ENCODE measurements at places on chromosomes 5 and 9.

DNA sequence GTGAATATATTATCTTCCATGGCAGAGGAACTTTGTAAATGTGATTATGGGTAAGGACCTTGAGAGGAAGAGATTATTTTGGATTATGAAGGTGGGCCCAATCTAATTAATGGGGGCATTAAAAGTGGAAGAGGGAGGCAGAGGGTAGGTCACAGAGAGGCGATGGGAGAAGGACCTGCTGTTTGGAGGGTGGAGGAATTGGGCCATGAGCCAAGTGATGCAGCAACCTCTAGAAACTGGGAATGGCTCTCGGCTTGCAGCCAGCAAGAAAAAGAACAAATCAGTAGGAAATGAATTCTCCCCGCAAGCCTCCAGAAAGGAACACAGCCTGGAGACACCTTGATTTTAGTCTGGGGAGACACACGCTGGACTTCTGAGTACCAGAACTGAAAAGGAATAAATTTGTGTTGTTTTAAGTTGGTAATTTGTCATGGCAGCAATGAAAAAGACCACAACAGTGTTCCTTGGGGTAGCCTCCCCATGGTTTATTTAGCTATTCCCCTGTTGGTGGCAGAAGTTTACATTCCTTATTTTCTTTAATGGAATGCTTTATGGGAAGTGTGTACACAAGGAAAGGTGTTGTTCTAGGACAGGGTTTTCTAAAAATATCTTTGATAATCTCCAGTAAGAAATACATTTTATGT, 103.6 kb downstream of the HSPA4 start:
- no peak for DNase-seq

- no peak for DNase-seq
Observed at GRCh38 chr5:173707392-173707791, 90.9 kb upstream of the BOD1 start.

DNA sequence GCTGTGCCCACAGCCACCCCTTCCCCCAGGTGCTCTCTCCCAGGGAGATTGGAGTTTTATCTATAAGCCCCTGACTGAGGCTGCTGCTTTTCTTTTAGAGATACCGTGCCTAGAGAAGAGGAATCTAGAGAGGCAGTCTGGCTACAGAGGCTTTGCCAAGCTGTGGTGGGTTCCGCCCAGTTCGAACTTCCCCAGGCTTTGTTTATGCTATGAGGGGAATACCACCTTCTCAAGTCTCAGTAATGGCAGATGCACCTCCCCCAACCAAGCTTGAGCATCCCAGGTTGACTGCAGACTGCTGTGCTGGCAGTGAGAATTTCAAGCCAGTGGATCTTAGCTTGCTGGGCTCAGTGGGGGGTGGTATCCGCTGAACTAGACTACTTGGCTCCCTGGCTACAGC, 157.4 kb downstream of the CAAP1 start:
- DNase-seq = no peak

DNA sequence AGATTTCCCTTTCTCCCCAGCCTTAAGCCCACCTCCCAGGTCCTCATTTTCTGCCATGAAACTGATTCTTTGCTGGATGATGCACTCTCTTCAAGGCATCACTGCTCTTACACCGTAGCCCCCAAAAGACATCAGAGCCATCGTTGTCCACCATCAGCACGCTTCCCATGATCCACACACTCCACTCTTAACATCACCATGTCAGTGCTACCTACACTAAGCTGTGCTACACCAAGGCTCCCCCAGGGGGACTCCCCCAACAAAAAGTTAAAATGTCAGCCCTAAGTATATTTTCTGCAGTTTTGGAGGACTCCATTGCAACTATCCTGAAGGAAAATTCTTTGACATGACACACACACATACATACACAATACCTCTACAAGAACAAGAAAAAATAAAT, 34.1 kb upstream of the KIF2A start:
- no peak for DNase-seq

- DNase-seq = no peak
Observed at GRCh38 chr9:131583836-131584555, 38.7 kb downstream of the PRRT1B start.

DNA sequence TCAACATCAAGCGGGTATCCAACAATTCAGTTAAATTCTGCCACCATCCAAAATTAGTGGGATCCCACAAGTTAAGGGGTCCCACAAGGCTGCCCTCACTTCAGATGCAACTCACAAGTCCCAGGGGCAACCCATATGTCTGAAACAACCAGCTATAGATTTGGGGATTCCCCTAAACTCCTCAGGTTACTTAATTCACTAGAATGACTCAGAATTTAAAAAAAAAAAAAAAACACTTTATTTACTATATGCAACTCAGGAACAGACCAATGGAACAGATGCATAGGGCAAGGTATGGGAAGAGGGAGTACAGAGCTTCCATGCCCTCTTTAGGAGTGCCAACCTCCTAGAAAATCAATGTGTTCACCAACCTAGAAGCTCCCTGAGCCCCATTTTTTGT, 15.1 kb downstream of the AUH start:
- no peak for DNase-seq

DNA sequence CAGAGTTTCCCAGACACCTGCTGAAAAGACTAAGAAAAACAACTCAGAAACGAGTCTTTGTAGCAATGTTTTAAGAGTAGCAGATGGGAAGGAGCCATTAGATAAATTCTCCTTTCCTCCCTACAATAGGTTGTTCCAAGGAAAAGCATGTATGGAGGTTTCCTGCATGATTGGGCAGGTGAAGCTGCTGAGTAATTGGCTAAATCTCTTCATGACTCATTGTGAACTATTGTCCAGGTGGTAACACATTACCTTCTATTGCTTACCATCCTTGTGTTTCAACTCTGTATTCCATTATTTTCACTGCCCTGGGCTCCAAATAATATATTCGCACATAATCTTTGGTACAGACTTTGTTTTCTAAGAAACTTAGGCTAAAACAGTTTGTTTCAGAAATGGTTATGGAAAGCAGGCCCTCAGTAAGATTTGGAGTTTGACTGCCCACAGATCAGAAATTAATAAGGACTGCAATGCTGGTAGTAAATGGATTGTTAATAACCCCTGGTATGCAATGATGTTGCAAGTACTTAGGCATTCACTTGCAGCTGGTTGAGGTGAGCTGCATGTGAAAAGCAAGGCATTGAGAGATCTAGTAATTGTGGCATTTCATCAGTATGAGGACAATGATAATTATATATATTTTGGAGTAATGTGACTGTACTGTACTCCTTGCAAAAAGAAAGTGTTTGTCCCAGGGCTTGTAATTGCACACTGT, 281.4 kb upstream of the VLDLR start:
- DNase-seq = no peak

DNA sequence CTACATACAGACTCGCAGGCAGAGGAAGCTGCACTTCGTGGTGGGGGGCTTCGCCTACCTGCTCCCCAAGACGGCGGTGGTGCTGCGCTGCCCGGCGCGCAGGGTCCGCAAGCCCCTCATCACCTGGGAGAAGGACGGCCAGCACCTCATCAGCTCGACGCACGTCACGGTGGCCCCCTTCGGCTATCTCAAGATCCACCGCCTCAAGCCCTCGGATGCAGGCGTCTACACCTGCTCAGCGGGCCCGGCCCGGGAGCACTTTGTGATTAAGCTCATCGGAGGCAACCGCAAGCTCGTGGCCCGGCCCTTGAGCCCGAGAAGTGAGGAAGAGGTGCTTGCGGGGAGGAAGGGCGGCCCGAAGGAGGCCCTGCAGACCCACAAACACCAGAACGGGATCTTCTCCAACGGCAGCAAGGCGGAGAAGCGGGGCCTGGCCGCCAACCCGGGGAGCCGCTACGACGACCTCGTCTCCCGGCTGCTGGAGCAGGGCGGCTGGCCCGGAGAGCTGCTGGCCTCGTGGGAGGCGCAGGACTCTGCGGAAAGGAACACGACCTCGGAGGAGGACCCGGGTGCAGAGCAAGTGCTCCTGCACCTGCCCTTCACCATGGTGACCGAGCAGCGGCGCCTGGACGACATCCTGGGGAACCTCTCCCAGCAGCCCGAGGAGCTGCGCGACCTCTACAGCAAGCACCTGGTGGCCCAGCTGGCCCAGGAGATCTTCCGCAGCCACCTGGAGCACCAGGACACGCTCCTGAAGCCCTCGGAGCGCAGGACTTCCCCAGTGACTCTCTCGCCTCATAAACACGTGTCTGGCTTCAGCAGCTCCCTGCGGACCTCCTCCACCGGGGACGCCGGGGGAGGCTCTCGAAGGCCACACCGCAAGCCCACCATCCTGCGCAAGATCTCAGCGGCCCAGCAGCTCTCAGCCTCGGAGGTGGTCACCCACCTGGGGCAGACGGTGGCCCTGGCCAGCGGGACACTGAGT, 255.9 kb downstream of the SAXO1 start:
- DNase-seq = no peak

GRCh38 chr9:132472599-132472998, 62.6 kb downstream of the CFAP77 start:
- DNase-seq = no peak

- no peak for DNase-seq
Observed at GRCh38 chr5:144979516-144980264, 809.0 kb downstream of the KCTD16 start.

- DNase-seq = no peak
Observed at GRCh38 chr5:132674671-132675506, 1.1 kb downstream of the IL4 start.

DNA sequence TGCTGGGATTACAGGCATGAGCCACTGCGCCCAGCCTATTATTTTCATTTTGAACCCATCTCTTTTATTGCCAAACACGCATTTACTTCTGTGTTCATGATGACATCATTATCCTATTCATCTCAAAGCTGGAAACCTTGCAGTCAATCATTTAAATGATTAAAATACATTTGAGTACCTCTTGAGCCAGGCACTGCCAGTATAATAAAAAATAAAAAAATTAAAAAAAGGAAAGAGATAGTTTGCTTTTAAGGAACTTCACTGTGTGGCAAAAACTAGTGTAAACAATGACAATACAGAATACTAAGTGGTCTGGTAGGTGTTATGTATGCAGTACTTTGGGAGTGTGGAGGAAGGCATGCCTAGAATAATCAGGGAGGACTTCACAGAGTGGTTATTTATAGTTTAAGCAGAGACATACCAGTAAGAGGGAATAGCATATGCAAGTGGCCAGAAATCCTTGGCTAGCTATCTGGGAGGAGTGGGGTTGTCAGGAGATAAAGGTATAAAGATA, 8.6 kb downstream of the NSD1 start:
- DNase-seq = no peak

- DNase-seq = no peak
Observed at GRCh38 chr5:71895546-71895945, 176.5 kb downstream of the CARTPT start.

GRCh38 chr5:1916041-1917001, 33.6 kb upstream of the IRX4 start:
- no peak for DNase-seq
